NCI-H446 (cell line): ENCODE measurements at places on chromosomes 3 and 15.

- no peak for DNase-seq
Observed at GRCh38 chr3:7282988-7283387, 422.1 kb downstream of the GRM7 start.

GRCh38 chr3:73710340-73710739 lies 85.6 kb upstream of the PDZRN3 start:
- no peak for DNase-seq

DNA sequence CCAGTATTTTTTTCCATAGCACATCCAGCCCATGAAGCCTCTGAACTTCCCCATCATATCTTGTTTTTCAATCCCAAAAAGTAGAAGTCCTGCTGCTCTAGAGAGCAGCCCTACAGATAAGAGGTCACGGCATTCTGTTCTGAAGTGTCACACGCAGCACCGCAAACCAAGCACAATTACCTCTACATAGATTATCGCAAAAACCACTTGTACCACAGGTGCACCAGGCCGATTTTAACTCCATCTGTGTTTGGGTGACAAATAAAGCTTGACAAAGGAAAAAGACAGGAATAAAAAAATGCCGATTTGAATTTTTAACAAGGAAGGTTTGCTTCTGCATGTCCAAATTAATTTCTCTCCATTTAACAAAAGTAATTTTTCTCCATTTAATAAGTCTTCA lies 113.7 kb downstream of the MYO5A start:
- no peak for DNase-seq

GRCh38 chr3:56811546-56812202 lies 9.9 kb upstream of the ARHGEF3 start:
- no peak for DNase-seq

GRCh38 chr3:140394488-140395133 lies 283.3 kb upstream of the TRIM42 start:
- DNase-seq = no peak

DNA sequence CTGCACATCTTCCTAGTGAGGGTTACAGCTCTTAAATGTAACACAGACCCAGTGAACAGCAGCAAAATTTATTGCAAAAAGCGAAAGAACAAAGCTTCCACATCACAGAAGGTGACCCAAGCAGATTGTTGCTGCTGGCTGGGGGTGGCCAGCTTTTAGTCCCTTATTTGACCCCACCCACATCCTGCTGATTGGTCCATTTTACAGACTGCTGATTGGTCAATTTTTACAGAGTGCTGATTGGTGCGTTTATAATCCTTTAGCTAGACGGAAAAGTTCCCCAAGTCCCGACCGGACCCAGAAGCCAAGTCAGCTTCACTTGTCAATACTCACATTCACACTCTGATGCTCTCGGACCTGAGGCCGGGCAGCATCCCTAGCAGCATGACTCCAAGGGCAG lies 154.5 kb upstream of the ATP10A start:
- no peak for DNase-seq

GRCh38 chr3:132344666-132345280 lies 27.6 kb downstream of the ACP3 start:
- no peak for DNase-seq

GRCh38 chr3:20511863-20512505 lies 326.0 kb upstream of the SGO1 start:
- peak; percentile 71 for DNase-seq

- DNase-seq = peak; percentile 80
Observed at GRCh38 chr3:94159062-94159828, 96.4 kb downstream of the NSUN3 start.

- DNase-seq = no peak
Observed at GRCh38 chr15:38300395-38300794, 47.8 kb downstream of the SPRED1 start.

DNA sequence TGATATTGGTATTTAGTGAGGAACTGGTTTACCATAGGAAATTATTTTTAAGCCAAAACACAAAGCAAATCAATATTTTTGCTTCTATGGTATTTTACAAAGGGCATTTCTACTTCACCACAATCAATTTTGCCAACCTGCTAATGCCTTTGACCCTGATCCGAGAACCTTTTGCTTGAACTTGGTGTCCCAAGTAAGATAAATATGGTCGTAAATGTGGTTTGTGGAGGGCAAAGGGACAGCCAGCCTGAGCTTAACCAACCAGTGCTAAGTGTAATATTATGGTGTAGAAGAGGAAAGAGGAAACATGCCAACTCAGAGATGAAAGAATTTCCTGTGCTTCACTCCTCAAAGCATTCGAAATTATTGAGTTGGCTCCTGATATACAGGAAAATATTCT lies 148.4 kb downstream of the C3orf38 start:
- DNase-seq = no peak

GRCh38 chr3:31219131-31219843 lies 313.4 kb upstream of the STT3B start:
- DNase-seq = no peak

DNA sequence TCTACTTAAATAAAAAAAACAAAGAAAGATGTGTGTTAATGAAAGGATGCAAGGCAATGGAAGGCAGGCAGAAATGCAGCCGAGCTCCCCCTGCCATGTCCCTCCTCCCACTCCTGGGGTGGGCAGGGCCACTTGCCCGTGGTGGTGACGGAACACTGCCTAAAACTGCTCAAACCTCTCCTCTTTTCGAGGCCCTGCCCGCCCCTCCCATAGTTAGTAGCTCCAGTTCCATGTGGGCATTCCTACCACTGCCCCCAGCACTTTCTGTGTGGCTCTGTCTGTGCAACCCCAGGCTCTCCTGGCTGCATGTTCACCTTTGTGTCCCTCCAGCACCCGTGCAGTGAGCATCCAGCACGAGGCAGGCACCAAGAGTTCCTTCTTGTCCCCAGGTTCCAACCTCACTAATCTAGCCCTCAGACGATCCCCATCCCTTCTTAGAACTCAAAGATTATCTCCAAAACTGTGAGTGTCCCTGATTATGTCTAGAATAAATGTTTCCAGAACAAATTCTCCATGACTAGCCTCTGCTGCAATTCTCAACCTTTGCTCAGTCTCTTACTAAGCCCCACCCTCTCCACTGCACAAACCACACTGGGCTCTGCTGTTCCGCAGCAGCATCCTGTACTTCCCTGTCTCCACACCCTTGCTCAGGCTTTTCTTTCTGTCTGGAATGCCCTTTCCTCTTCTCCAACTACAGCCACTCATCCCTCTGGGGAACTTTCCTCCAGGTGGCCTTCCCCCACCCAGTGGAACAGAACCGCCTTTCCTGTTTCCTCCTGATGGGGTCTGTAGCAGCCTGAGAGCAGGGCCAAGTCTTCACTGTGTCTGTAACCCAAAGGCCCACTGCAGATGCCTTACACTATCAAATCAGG lies 32.6 kb upstream of the SPTBN5 start:
- no peak for DNase-seq

- no peak for DNase-seq
Observed at GRCh38 chr15:59453474-59454215, 15.7 kb downstream of the FAM81A start.

DNA sequence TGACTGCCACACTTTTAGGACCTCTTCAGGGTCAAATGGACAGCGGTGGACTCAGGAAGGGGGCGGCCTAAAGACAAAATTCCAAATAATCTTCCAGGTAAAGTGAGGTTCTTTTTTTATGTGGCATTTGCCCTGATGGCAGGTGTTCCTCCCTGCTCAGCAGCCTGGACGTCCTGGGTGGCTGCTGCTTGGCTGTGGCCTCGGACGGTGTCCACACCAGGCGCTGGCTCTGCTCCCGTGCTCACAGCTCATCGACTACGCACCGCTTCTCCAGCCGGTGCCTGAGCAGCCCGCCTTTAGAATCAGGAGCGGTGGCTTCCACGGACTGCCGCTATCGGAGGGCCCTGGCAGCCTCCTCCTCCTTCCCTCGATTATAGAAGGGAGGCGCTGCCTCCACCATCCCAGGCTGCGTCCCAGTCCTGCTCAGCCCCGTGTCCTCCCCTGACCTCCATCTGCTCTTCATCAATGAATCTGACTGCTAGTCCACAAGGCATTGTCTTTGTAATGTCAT lies 41.9 kb downstream of the PCSK6 start:
- no peak for DNase-seq

DNA sequence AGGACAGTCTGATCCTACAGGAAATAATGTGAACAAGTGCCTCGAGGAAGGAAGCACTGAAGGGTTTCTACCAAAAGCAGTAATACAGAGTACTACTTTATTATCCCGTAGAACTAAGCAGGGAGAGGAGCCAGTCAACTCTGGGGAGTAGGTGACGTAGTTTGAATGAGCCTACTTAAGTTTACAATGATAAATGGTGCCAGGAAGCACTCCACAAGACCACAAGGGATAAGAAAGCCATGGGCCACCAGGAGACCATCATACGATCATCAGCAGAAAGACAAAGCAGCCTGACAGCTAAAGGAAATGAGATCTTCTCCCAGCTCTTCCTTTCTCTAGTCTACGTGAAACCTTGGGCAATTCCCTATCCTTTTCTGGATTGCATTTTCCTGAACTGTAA lies 27.3 kb downstream of the SST start:
- DNase-seq = no peak

DNA sequence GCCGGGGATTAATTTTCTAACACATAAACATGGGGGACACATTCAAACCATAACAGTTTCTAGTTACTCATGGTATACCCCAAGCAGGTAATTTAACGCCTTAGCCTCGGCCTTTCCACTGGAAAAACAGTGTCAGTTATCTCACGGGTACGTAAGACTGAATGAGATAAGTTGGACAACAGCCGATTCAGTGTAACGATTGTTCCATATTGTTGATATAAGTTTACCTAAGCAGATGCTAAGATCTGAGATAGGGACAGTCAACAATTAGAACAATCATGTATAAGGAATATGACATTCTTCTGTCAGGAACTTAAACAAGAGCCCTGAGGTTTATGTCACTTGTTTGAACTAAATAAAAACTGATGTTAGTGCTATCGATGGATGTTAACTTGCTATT lies 130.8 kb downstream of the GHSR start:
- no peak for DNase-seq

- no peak for DNase-seq
Observed at GRCh38 chr3:74165211-74165610, 449.2 kb downstream of the CNTN3 start.

GRCh38 chr3:190581041-190581541 lies 67.2 kb downstream of the IL1RAP start:
- no peak for DNase-seq

GRCh38 chr3:7744850-7745249 lies 756.8 kb upstream of the LMCD1 start:
- no peak for DNase-seq

DNA sequence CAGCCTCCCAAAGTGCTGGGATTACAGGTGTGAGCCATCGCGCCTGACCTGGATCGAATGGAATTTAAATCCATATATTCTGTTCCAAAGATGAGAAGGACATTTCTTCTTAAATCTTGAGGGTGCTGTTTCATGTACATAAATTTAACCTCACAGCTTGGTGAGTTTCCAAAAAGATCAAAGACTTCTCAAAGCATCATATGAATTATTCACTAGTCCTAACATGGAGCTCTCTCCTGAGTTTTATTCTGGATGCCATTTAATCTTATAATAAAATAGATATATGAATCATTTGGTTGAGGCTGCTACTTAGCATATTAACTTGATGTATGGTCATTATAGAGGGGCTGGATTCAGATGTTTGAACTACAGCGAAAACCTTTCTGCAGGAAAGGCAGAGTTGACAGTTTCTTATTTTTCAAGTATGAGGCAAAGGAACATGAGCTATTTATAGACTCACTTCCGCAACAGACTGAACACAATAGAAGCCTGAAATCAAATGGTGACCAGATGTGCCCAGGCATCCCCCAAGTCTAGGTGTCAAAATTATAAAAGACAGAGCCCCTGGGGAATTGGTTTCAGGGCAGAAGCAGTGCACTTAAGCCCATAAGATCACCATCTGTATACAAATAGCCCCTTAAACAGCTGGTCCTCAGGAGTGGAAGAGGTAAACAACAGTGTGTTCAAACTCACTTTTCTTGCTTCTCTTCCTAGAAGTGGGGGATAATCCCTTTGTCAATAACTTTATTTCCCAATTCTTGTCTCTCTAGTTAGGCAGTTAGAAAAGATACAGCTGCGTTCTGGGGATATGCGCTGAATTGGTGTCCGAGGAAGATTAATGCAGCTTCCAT lies 29.7 kb downstream of the STARD9 start:
- DNase-seq = no peak

DNA sequence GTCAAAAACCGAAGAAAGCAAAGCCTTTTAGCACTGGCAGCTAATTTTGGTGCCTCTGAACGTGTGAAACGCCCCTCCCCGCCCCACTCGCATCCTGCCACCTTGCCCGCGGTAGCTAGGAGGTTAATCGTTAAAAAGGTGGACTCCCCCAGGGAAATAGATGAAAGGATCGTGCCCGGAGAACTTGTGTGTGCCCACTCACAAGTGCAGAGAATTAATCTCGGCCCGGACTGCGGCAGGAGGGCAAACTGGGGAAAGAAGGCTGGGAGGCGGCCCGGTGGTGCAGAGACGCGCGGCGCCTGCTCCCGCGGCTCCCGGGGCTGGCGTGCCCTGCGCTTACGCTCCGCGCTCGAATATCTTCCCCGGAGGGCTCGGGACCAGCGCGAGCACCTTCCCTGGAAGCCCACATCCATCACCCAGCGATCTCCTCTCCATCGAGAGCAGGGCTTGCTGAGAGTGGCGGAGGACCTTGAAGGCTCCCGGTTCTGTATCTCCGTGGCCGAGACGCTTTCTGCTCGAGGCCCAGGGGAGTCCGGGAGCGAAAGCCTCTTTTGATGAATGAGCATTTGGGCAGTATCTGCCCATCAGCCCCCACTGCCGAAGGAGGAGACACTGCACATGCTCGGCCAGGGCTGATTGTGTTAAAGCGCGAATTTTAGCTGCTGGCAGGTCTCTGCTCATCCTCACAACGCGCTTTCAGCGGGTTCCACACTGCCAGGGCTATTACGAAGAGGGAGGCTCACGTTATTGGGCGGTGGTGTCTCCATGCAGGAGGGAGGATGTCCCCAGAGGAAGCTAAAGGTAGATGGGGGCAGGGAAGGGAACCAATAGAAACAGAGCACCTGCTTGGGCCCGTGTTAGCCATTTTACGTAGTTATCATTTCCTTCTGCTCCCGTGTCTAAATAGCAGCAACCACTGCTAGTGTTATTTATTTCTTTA lies 1.3 kb upstream of the SPTSSB start:
- DNase-seq = peak; percentile 27

DNA sequence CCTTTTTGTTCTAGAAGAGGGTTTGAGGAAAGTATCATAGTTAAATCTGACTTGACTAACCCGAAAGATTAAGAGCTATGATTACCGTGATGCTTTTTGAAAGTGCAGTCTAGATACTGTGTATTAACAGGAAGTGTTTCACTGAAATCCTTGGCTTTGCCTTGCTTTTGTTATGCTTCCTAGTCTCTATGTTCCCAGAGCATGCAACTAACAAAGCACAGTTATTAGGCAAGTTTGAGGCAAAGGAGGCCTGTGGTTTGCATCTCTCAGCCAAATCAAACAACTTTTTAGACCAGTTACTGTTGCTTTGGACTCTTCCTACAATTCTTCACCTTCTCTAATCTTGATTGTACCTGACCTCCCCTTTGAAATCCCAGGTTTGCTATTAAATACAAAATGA lies 3.9 kb downstream of the LXN start:
- no peak for DNase-seq

DNA sequence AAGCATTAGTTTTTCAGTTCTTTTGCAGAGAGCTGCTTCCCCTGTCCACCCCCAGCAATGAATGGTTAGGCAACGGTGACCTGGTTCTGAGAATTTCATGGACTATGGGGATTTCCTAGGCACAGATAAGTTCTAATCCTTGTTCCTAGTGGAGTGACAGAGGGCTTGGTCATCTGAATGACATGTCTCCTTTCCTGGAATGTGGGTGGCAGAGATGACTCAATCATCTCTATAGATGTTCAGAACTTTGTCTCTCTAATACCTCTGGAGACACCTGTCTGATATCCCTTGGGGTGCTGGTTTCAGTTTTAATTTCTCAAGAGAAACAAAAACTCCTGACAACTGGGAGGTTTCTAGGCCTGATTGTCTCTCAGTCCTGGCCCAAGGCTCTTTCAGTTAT lies 10.4 kb downstream of the PLA2G4E start:
- no peak for DNase-seq
